ENCODE measurements at places on chromosomes 2 and 18. TPM values are rescaled to one million over a fixed set of nuclear protein-coding genes. Genes with fewer than 3 reads are reported as not detected.

Gene EDAR
- not detected for total RNA-seq

Gene SDC1
- 5.8 TPM for total RNA-seq

Gene OR6B2
- total RNA-seq: not detected

Gene MRO
- total RNA-seq: 3.8 TPM

Gene CRYBA2
- 0.31 TPM for total RNA-seq

Gene ERBB4
- under 0.01 TPM for total RNA-seq

Gene ANKRD29
- total RNA-seq: 0.34 TPM
